ENCODE measurements at places on chromosomes 1 and 21. TPM values are rescaled to one million over a fixed set of nuclear protein-coding genes. Genes with fewer than 3 reads are reported as not detected.

GRCh38 chr1:54743416-54744226, 20.7 kb downstream of the PARS2 start:
- no peak overlapping the region for H3K27ac ChIP-seq
- H3K27me3 ChIP-seq, result no peaks in the 10 kb centered on the region
- no peaks in the 10 kb centered on the region for H3K36me3 ChIP-seq
- no peak for DNase-seq
- H3K4me1 ChIP-seq, result no peaks in the 10 kb centered on the region

The SELENOF gene
- 167 TPM for total RNA-seq

The DYNLT5 gene
- 1.6 TPM for total RNA-seq

DNA sequence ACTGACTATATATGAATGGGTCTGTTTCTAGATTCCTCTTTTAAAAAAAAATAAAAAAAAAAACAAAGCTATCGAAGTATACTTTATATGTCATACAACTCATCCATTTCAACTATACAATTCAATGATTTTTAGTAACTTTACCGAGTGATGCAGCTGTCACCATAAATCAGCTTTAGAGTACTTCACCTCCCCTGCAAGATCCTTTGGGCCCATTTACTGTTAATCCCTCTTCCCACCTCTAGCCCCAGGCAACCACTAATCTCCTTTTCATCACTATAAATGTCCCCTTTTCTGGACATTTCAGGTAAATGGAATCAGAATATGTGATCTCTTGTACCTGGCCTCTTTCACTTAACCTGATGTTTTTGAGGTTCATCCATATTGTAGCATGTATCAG, 133.9 kb downstream of the PEX14 start:
- no peak overlapping the region for H3K27ac ChIP-seq
- no peak for DNase-seq
- H3K4me3 ChIP-seq, result no peak overlapping the region
- no peaks in the 10 kb centered on the region for H3K4me1 ChIP-seq
- no peaks in the 10 kb centered on the region for H3K27me3 ChIP-seq

The ALDH4A1 gene
- 7.1 TPM for total RNA-seq

DNA sequence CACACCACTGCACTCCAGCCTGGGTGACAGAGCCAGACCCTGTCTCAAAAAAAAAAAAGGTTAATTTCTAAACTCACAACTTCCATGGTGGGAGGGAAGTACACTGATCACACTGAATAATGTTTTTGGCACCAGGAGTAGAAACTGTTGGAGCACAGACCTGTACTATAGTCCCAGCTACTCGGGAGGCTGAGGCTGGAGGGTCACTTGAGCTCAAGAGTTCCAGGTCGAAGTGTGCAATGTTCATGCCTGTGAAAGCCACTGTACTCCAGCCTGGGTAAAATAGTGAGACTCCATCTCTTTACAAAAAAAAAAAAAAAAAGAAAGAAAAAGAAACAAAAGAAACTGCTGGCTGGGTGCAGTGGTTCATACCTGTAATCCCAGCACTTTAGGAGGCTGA, 35.3 kb downstream of the TMEM50B start:
- H3K4me3 ChIP-seq, result no peak overlapping the region
- DNase-seq, result no peak
- no peaks in the 10 kb centered on the region for H3K36me3 ChIP-seq
- no peaks in the 10 kb centered on the region for H3K27me3 ChIP-seq
- peaks cover 3% of the 10 kb centered on the region for H3K4me1 ChIP-seq
- H3K27ac ChIP-seq, result no peak overlapping the region

The RAB13 gene
- 120 TPM for total RNA-seq

- no peak for DNase-seq
- H3K27me3 ChIP-seq, result no peaks in the 10 kb centered on the region
- H3K4me1 ChIP-seq, result no peaks in the 10 kb centered on the region
- no peaks in the 10 kb centered on the region for H3K36me3 ChIP-seq
These were observed 145.5 kb upstream of the NRIP1 start for GRCh38 chr21:15210235-15210678.

The CAMK1G gene
- 10.3 TPM for total RNA-seq

The OR2L3 gene
- total RNA-seq, result 0.10 TPM

DNA sequence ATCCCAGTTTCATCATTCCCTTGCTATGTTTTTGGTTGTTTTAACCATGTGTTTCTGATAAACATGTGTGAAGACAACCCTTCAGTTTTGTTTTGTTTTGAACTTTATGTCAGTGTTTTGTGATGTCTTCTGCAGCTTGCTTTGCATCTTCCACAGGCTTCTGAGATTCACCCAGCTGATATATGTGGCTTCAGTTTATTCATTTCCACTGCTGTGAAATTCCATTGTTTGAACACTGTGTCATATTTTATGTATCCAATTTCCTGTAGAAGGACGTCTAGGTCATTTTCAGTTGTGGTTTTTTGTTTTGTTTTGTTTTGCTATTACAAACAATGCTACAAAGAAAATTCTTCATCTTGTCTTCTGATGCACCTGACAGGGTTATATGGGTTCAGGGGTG, 27.2 kb upstream of the SLC26A9 start:
- no peak overlapping the region for H3K27ac ChIP-seq
- no peaks in the 10 kb centered on the region for H3K4me1 ChIP-seq
- no peak for DNase-seq
- no peaks in the 10 kb centered on the region for H3K27me3 ChIP-seq

- no peaks in the 10 kb centered on the region for H3K4me1 ChIP-seq
- no peaks in the 10 kb centered on the region for H3K36me3 ChIP-seq
- H3K4me3 ChIP-seq, result no peak overlapping the region
- no peaks in the 10 kb centered on the region for H3K27me3 ChIP-seq
- DNase-seq, result no peak
These were observed 55.5 kb downstream of the PLA2G4A start for GRCh38 chr1:186884251-186884650.

DNA sequence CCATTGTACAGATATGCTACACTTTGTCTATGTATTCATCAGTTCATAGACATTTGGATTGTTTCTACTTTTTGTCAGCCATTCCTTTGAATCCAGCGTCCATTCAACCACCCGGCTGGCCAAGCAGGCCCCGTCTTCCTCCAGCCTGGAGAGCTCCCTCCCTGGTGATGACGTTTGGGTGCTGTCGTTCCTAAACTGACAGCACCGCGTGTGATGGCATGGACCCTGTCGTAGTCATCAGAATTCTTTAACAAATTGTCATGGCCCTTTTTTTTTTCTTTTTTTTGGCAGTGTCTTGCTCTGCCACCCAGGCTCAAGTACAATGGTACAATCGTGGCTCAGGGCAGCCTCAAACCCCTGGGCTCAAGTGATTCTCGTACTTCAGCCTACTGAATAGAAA, 138.6 kb upstream of the ERRFI1 start:
- no peak overlapping the region for H3K4me3 ChIP-seq
- DNase-seq, result no peak
- H3K27me3 ChIP-seq, result no peaks in the 10 kb centered on the region
- H3K36me3 ChIP-seq, result no peaks in the 10 kb centered on the region
- peaks cover 4% of the 10 kb centered on the region for H3K4me1 ChIP-seq
- no peak overlapping the region for H3K27ac ChIP-seq
